ENCODE measurements at places on chromosomes 7 and 10. TPM values are rescaled to one million over a fixed set of nuclear protein-coding genes. Genes with fewer than 3 reads are reported as not detected.

The HTR7 gene
- total RNA-seq: 0.11 TPM

The RADIL gene
- total RNA-seq: 1.0 TPM

The JCAD gene
- 73.6 TPM for total RNA-seq

The EZH2 gene
- 17.3 TPM for total RNA-seq

The SUN3 gene
- not detected for total RNA-seq

The CALN1 gene
- total RNA-seq: not detected
